DND-41 (cell line): ENCODE measurements at places on chromosomes 12 and 14.

GRCh38 chr14:68823434-68824206 is 30.8 kb upstream of the ZFP36L1 start:
- DNase-seq: no peak

DNA sequence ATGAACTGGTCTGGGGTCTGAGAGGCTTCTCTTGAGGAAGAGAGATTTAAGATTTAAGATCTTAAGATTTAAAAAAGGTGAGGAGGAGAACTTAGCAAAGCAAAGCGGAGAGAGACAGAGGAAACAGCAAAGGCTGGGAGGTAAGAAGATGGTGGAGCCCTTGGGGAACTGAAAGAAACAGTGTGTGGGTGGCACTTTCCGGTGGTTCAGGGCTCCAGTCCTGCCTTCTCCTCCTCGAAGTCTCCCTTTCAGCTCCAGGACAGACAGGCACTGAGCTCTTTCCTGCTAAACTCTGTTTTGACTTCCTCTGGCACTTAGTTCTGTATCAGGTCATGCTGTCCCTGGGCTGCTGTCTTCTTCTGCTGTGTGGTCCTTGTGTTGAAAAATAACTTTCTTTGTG is 298.7 kb upstream of the SRRM4 start:
- DNase-seq: no peak

GRCh38 chr12:78157199-78157598 is 326.5 kb downstream of the NAV3 start:
- no peak for DNase-seq

DNA sequence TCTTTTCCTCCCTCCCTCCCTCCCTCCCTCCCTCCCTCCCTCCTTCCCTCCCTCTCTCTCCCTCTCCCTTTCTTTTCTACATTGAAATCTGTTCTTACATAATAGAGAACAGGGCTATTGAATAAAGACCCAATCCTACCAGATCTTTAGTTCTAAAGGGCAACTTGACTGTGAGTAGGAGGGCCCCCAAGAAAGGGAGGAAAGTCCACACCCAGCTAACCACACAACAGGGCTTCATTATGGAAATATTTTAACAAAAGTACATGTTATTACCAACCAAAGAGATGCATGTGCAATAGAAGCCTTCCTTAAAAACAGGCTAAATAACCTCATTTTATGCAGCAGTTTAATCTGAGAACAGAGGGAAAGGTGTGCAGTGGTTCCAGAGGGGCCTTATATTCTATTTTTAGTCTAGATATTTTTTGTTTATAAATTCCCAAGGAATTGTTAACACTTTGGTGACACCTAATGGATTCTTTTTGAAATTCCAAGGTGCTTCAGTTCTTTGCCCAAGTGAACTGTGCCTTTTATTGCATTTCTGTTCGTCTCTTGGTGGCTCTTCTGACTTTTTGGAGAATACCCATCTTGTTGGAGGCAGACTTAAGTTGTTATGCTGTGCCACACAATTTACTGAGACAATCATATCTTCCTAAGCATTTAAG is 63.0 kb downstream of the GNS start:
- DNase-seq: no peak

DNA sequence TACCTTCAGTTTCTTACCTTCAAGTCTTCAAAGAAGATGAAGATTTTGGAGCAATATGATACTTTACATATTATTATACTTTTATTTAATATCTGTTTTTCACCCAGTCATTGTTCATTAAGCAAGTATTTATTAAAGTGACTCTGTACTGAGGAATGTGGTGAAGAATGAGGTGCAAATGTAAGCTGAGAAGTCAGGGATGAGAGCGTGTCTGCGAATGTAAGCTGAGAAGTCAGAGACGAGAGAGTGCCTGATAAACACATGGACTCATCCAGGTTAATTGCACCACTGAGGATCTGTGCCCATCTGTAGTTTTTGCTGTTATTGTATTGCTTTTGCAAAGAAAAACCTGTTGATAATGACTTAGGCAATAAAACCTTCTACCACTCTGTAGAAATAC is 211.9 kb upstream of the FAR2 start:
- DNase-seq: no peak

- DNase-seq: no peak
Observed at GRCh38 chr12:60995256-60995825, 1264.9 kb upstream of the USP15 start.

DNA sequence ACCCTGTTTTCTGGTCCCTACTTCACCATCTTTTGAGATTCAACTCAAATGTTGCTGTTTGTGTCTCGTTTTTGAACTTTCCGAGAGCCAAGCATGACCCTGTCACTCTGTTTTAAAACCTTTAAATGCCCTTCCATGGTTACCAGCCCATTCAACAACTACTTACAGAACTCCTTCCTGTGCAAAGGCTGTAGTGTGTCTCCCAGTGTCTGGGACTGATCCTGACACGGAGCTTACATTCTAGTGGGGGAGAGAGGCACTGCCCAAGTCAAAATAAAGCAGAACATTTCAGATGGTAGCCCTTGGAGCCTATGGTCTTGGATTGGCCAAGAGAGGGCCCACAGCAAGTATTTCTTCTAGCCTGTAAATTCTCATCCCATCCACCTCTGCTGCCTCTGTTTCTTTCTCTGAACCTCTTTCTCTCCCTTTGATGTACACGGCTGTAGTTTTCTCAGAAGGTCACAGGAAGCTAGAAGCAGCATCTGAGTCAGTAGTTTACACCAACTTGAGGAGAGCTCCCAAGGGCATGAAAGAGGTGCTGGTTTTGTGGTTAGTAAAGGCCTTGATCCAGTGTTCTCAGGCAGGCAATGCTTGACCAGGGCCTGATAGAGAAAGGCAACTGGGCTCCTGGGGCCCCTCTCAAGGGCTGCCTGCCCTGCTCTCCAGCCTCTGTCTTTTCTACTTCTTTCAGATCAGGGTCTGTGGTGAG is 42.3 kb upstream of the SLC24A4 start:
- peak; percentile 39 for DNase-seq

DNA sequence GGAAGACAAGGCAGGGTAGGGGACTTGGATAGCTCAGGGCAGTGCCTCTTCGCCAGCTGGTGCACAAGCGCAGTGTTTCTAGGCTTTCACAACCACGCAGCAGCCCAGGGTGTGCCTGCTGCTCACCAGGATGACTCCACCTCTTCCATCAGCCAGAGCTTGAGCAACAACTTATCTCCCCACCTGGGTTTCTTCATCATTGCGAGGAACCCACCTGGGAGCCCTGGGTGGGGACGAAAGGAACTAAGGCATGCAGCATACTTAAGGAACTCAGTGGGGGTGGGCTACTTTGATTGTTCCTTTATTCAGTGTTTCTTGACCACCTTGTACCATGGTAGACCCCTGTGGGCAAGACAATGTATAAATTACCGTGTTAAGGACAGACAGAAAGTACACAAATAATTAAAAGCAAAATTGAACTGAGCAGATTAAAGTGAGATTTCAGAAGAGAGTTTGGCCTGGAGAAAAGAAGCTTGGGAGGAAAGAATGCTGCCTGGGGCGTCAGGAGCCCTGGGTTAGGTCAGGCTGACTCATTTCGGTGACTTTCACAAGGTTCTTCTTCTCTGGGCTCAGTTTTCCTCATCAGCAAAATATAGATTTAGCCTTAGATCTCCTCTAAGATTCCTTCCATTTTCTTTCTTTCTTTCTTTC is 22.9 kb downstream of the KRT18 start:
- no peak for DNase-seq

- DNase-seq: no peak
Observed at GRCh38 chr12:2051700-2052621, 826 bp upstream of the CACNA1C start.
